GM23248 (cell line): ENCODE measurements at places on chromosomes 12 and 14.

- DNase-seq = no peak
Observed at GRCh38 chr12:5807090-5807414, 138.0 kb downstream of the ANO2 start.

DNA sequence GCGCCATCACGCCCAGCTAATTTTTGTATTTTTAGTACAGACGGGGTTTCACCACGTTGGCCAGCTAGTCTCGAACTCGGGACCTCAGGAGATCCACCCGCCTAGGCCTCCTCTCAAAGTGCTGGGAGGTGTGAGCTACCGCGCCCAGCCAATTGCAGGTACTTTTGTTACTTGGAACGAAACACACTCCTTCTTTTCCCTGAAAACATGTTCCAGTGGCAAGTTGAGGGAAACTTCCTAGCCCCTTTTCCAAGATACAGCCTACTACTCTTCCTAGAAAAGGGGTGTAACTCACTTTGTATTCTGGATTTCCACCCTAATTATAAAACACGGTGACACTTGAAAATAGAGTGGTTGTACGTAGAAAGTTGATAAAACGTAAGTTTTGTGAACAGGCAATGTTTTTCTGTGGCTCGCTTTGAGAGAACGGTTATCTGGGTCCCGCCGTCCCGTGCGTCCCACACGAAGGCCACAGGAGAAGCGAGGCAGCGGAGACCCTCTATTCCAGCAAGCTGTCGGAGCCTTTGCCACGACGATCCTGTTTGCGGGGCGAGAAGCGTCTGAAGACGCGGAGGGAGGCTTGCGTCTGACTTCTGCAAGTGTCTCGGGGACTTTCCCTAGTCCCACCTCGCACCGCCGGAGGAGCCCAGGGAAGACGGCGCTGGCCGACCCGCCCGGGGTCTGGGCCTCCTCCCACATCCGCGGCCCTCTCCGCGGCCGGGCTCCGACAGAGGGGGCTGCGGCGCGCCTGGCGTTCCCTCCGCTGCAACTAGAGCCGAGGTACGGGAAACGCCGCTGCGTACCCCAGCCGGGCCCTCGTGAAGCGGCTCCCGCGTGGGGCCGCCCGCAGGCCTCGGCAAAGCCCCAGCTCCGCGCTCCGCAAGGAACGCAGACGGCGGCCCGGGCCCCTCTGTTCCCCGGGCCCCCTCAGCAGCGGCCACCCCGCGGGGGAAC is 745 bp downstream of the CDCA4 start:
- peak; percentile 73 for DNase-seq

GRCh38 chr14:89242652-89243279 is 174.3 kb downstream of the FOXN3 start:
- DNase-seq = no peak

DNA sequence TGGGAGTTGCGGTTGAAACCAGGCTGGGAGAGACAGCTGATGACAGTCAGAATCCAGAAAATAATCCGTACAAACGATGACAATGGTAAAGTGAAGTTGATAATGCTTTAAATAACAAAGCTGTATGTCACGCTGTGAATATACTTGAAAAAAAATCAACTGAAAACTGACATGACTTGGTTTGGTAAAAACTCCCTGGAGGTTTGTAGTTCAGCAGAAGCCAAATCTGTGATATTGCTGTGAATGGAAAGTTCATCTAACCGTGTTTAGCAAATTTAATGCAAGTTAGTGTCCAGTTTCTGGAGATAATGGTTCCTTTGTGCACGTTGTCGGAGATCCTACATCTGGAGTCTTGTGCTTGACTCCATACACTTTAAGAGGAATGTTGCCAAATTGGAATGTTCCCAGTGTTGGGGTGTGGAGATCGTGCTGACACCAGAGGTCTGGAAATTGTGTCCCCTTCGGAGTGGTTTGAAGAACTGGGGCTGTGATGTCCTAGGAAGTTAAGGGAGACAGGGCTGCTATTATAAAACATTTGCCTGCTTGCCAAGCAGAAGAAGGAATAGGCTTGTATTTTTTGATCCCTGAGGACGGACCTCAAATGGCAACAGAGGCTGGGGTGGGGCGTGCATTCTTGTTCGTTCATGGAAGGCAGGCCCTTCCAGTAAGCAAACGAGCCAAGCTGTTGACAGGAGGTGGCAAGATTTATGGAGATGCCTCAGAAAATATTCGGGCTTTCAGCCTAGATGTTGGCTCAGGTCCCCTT is 30.6 kb downstream of the PPFIBP1 start:
- DNase-seq = peak; percentile 77

DNA sequence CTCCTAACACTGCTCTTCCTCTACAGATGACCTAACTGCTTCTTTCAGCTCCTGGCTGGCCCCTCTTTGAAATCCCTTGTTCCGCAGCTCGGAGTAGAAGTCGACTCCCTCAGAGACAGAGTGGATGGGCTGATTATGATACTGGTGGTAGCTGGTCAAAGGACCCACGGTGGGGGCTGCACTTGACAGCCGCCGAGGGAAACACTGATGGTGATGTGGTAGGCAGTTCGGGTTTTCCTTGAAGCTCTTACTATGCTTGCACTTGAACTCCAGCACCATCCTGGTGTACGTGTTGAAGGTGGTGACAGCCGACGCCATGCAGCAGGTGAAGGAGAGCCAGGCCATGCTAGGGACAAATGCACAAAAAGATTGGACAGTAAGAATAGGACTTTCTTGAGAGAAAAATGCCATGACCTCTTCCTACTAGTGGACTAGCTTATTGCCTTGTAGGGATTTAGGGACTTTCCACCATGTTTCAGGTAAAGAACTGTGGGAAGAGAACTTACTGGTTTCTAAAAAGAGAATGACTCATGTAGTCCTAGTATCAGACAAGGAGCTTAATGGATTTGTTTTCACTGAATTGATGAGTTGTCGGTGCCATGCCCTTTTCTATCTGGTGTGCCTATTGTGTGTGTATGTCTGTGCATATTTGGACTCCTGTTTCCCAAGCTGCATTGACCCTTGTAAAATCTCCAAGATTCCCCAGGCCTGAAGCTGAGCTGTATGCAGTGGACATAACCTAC is 18.4 kb downstream of the GSG1 start:
- DNase-seq = no peak

- peak; percentile 85 for DNase-seq
Observed at GRCh38 chr12:32671930-32672780, 6.9 kb upstream of the DNM1L start.

- no peak for DNase-seq
Observed at GRCh38 chr12:108613548-108613947, 15.7 kb upstream of the TMEM119 start.

DNA sequence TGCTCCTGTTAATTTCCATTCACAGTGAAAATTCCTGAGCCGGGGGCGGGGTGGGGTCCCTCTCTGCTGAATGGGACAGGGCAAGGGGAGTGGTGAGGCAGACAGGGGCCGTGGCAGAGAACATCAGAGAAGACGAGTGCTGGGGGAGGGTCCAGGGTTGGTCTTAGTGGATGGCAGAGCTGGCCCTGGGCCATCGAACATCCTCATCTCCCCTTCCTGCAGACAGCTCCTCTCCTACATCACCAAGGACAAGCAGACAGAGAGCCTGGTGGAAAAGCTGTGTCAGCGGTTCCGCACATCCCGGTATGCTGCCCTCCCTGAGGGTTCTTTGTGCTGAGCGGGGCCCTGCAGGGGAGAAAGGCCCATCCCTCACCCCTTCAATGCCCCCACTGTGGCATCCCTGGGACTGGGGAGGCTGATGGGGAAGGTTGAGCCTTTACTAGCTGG is 5.0 kb upstream of the GAPDH start:
- no peak for DNase-seq
